ENCODE measurements at places on chromosomes 5 and 9.

GRCh38 chr5:12245429-12245828, 341.2 kb upstream of the CTNND2 start:
- no peak for DNase-seq

DNA sequence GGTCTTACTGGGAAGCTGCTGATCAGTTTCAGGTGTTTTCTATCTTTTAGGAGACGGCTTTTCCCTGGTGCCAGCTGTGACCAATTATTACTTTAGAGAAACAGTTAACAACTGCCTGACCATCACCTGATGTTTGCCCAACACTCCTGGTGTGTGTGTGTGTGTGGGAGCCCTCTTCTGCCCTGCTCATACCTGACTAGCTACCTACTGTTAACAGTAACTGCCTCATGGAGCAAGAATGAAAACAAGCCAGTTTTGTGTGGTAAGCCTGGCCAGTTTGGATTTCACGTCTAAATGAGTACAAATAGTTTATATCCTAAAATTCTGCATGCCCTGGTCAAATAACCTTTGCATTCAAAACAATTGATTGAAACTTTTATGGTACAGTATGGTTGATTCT, 46.1 kb upstream of the RIOK2 start:
- DNase-seq, result no peak

DNA sequence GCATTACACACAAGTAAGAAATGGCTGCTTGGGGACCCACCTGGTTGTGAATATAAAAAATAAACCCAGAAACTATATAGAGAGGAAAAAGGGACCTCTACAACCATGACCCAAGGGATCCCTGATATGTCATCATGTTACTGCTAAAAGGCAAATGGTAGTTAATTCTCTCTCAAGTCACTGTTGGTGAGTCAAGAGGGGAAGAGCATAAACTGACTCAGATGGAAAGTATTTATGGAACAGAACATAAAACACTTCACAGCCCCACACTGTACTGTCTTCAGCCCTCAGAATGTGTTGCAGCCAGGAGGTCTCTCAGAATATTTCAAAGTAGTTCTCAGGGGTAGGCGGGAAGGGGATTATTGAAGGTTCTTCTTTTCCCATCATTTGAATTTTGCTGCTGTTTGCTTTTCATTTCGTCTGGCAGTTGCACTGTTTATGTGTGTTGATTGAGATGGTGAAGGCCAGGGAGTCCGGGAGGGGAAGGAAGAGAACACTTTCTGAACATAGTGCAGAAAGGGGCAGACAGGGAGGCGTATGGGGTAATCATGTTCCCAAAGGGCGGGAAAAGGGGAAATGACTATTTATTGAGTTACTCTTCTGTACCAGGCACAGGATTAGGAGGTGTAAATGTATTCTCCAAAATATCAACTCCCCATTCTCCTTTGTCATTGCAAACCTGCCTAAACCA, 85.5 kb downstream of the TEK start:
- DNase-seq, result no peak

DNA sequence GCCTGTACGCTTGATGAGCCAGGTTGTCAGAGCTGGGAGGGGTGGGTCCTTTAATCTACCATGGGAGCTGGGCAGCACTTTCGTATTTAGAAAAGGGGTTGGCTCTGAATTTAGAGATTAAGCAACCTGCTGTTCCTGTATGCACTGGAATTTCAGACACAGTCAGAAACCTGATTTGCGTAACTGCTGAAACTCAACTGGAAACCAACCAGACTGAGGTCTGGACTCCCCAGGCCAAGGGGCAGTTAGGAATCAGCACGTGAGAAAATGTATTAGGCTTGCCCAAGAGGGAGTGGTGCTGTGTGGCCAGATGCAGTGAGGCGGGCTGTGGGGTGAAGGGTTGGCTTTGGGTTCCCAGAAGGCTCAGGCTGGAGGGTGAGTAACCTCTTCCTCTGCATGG, 235.0 kb downstream of the GOLPH3 start:
- DNase-seq, result no peak

- DNase-seq, result no peak
Measured at GRCh38 chr9:71929223-71929622, 17.8 kb downstream of the C9orf85 start.

GRCh38 chr5:80223561-80223960, 32.3 kb downstream of the SERINC5 start:
- DNase-seq, result no peak

- no peak for DNase-seq
Measured at GRCh38 chr5:82218374-82219156, 59.6 kb downstream of the RPS23 start.

GRCh38 chr9:108197008-108197365, 658.8 kb downstream of the ACTL7B start:
- DNase-seq, result no peak

DNA sequence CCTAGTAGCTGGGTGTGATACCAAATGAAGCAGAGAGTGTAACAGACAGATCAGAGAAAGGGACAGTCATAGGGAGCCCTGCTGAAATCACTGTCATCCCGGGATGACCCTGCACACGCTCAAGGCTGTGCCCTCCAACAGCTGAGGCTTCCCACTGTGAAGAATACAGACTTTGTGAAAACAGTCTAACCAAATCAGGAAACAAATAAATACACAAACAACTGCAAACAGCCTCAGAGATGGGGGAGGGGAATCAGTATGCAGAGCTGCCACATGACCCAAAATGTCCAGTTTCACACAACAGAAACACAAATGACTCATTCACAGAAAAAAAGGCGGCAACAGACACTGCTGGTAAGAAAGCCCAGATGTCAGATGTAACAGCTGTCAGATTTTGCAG, 101.9 kb downstream of the ADAMTS2 start:
- DNase-seq, result no peak

- DNase-seq, result no peak
Measured at GRCh38 chr9:92608241-92608908, 61.6 kb downstream of the IPPK start.

- no peak for DNase-seq
Measured at GRCh38 chr9:137793196-137793841, 84.3 kb upstream of the CACNA1B start.

DNA sequence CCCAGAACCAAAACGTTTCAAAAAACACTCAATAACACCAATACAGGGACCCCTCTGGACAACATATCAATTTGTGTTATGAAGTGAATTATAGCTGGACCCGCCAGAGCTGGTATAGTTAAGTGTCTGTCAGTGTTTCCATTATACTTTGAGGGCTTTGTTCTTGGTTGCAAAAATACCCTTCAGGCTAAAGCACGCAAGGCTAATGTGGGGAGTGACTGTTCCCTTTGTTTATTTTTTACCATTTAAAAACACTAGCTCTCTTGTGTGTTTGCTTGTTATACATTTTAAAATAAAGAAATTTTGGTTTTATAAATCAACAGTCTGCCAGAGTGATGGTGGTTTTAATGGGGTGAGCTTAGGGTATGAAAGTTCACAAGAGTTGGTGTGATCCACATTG, 859.5 kb downstream of the PTPRD start:
- no peak for DNase-seq

- DNase-seq, result no peak
Measured at GRCh38 chr9:95773053-95773418, 102.5 kb upstream of the ERCC6L2 start.

GRCh38 chr5:53262348-53262970, 152.9 kb upstream of the MOCS2 start:
- DNase-seq, result no peak

GRCh38 chr5:95838001-95838520, 15.5 kb upstream of the GLRX start:
- DNase-seq, result no peak

- DNase-seq, result no peak
Measured at GRCh38 chr5:141701360-141702119, 19.5 kb upstream of the ARAP3 start.

- no peak for DNase-seq
Measured at GRCh38 chr5:5348576-5348975, 73.9 kb upstream of the ICE1 start.

DNA sequence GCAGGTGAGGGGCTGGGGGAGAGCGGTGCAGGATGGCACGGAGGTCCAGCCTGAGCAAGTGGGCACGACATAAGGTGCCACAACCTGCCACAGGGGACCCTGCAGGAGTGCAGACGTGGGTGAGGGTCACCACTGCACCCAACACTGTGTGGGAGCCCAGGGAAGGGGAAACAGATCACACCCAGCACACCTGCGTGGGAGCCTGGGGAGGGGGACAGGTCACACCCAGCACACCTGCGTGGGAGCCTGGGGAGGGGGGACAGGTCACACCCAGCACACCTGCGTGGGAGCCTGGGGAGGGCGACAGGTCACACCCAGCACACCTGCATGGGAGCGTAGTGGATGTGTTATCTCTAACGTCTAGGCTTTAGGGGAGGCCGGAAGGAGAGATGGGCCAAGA, 47.4 kb upstream of the CLPTM1L start:
- no peak for DNase-seq

DNA sequence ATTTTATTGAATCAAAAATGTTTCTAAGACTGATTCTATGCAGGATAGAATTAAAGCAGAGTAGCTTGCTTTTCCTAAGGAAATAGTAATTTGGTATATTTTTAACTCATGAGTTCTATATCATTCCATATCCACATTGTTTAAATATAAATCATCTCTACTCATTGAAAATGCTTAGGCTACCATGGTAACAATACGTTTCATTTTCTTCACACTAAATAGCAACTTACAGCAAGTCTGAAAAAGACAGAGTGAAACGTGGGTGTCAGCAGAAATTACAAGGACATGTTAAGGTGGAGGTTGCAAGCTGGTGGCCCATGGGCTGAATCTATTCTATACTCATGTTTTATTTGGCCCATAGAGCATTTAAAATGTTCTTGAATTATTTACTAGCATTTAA, 487.9 kb downstream of the ARHGEF28 start:
- DNase-seq, result no peak

DNA sequence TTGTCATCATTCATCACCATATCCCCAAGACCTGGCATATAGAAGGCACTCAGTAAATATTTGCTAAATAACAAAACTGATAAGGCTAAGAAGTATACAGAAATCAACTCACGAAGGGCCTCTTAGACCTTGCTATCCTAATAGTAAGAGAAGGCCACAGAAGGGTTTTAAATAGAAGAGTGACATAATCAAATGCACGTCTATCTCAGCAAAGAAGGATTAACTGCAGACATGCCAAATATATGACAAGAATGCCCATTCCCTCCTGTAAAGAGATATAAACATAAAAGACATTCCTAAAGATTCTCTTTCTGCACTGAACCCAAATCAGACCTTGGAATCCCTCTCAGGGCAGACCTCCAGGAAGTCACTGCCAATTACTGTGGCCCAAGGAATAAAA, 34.1 kb downstream of the ECPAS start:
- DNase-seq, result no peak

- DNase-seq, result no peak
Measured at GRCh38 chr5:66642538-66642937, 46.3 kb downstream of the MAST4 start.

DNA sequence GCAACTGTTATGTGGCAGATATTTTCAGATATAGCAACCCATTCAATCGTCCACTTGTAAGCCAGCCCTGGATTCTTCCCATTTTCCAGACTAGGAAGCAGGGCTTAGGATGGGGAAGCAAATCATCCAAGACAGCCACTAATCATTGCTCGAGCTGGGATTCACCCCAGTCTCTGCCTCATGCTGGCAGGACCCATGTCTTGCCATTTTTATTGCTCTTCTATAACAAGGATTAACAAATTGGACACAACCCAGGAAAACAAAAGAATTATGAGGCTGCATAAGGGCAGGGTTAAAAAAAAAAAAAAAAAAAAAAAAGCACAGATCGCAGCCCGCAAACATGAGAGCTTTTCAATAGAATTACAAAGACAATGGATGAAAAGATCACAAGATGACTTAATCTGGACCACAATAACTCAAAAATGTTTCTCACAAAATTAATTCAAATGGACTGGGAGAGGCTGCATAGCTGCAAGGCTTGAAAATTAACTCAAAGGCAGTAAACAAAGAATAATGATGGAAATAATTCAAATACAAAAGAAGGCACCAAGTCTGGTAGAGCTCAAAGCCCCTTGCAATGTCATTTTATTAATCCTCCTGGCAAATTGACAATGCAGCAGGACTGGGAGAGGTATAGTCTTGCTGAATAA, 40.7 kb downstream of the ASTN2 start:
- DNase-seq, result no peak
